ENCODE measurements at places on chromosomes 16 and 17.
A peak's percentile ranks its signal among the peaks of the same experiment; 100 is the strongest.

DNA sequence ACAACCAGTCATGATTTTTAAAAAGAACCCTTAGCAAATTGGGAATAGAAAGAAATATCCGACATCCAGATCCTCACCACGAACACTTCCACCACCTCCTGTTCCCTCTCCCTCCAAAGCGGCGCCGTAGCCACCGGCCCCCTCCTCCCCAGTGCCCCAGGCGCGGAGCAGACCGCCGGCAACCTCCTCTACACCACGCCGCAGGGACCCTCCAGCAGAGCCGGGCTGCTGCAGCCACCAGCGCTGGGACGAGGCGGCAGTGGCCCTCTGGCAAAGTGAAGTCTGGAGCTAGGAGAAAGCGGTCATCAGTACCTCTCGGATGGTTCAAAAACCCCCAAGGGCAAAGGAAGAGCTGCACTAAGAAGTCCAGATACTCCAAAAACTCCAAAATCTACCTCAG, 41.4 kb upstream of the SLFN13 start:
- no peak for DNase-seq

- DNase-seq: no peak
Observed at GRCh38 chr17:36104701-36105181, 1.1 kb downstream of the CCL4 start.

- DNase-seq: no peak
Observed at GRCh38 chr16:75083813-75084212, 32.8 kb downstream of the LDHD start.

DNA sequence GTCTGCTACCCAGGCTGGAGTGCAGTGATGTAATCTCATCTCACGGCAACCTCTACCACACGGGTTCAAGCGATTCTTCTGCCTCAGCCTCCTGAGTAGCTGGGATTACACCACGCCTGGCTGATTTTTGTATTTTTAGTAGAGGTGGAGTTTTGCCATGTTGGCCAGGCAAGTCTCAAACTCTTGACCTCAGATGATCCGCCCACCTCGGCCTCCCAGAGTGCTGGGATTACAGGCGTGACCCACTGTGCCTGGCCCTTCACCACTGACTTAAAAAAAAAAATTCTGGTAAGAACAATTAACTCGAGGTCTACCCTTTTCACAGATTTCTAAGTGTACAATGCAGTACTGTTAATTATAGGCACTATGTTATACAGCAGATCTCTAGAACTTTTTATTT, 279.4 kb downstream of the PARN start:
- no peak for DNase-seq

- DNase-seq: no peak
Observed at GRCh38 chr16:77213542-77214106, 14.4 kb downstream of the SYCE1L start.

GRCh38 chr16:28217326-28217725, 5.6 kb upstream of the XPO6 start:
- no peak for DNase-seq

- no peak for DNase-seq
Observed at GRCh38 chr17:75834928-75835653, 9.1 kb downstream of the UNC13D start.

DNA sequence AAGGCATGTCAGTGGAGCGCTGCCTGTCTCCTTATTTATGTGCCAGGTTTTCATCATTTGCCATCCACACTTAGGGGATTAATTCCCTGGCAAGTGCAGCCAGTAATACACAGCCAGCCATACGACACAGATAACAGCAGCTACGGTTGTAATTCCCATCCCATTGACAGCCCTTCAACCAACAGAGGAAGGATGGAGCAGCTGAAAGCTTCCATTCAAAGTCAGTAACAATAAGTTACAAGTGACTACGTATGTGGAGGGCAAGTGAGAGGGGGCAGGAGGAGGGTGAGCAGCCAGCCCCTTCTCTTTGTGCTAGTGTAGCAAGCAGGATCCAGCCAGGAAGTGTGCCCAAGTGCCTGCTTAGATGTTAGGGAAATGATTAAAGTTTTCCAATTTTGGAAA, 53.8 kb upstream of the LYRM9 start:
- no peak for DNase-seq

DNA sequence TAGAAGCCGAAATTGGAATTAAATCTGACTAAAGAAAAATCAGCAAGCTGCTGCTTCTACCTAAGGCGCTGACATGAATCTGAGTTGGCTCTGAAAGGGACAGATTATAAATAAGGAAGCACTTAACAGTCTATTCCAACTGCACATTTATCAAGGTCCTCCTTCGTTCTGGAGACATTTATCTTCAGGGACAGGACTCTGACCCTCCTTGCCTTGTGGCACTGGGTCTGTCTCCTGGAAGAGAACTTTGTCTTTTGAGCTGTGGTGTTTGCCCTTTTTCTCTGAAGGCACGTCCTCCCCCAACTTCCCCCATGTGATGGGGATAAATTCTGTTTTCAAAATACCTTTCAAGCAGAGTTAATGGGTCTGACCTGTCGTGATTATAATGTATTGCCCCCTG, 47.0 kb upstream of the MARCHF10 start:
- no peak for DNase-seq

DNA sequence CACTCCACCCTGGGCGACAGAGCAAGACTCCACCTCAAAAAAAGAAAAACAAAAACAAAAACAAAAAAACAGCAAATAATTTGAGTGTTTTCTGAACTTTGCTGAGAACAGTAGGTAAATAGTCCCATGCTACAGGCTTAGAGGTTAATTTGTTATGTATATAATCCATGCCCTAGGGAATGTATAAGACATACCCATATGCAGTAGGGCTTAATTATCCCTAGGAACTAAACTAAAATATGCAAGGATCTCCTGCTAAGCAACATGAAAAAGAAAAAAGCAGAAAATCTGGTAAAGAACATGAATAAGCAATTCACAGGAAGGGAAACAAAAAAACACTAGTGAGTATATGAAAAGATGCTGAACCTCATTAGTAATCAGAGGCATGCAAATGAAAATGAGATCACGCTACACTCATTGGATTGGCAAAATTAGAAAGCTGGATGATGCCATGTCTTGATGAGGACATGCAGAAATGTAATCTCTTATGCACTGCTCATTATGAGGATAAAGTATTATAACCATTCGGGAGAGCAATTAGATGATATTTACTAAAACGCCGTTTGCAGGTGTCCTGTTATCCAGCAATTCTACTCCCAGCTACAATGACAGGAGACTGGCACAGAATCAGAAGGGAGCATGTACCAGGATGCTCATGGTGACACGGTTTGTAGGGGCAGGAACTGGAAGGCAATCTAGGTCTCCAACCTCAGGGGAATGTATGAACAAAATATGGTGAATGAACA, 5.6 kb downstream of the KCTD13 start:
- DNase-seq: no peak

DNA sequence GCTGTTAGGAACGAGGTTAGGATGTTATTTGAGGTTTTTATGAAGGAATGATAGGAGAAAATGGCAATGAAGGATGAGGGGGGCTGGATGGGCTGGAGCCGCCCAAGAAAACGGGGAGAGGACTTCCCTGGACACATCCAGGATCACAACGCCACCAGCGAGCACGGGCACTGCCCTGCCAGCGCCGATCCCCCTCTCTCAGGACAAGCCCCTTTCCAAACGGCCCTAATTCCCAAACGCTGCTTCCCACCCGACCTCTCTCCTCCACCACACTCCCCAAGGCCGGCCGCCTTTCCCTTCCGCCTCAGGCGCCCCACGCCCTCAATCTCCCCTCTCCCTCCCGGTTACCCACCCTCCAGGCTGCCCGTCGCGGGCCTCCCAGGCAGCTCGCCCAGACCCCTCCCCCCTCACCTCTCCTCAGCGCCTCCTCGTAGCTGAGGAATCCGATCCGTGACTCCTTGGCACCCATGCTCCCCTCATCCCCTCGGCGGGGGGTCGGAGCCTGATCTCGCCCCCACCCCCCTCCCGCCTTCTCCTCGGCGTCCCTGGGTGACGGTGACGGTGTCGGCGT, 377 bp downstream of the USP32 start:
- no peak for DNase-seq

GRCh38 chr17:78934681-78935418, 9.7 kb upstream of the TIMP2 start:
- DNase-seq: no peak

DNA sequence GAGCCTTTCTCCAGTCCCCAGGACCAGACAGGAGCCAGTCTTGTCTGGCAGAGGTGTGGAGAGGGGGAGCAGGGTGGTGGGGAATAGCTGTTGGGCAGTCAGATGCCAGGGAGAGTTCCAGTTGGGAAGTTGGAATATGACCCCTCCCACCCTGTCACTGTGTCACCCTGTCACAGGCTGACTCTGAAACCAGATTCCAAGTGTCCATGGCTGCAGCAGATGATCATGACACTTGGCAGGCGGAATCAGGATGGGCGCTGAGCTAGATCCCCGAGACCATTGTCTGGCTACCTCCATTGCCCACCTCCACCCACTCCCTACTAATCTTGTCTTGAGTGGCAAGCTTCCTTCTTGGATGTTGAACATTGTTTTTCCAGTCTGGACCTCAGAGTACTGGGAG, 9.2 kb upstream of the NFATC3 start:
- no peak for DNase-seq

GRCh38 chr17:76481071-76481655, 13.8 kb downstream of the AANAT start:
- DNase-seq: no peak

- peak; percentile 74 for DNase-seq
Observed at GRCh38 chr17:80220054-80220735, at the start of the genes SGSH and SLC26A11. Gene SGSH, minus strand, starts transcription at chr17:80220333. Its CDS starts 20 bp downstream, at chr17:80220313. Gene SLC26A11, plus strand, starts transcription at chr17:80220427. Its CDS starts 1,134 bp downstream, at chr17:80221561.

- no peak for DNase-seq
Observed at GRCh38 chr16:85899444-85899843, 482 bp downstream of the IRF8 start.

DNA sequence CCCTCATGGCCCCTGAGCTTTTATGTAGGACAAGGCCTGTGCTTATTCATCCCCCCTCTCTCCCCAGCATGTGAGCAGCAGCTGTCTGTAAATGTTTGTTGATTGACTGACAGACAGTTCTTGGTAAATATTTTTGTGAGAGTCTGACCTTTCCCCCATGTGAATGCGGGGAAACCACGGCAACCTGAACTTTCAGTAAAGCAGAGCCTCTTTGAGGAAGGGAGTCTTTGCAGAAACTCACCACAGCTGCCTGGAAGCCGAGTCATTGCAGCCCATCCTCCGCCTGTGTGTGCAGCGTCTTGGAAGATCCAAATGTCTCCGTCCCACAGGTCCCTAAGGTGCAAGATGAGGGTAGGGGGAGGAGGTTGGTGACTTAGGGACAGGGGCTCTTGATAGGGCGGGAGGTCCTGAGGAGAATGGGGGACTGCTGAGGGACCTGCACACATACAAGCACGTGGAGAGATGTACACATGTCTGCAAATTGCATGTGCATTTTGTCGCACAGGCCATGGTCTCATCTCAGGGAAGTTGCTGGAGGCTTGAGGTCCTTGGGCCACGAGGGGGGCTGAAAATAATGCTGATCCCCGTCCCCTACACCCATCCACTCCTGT, 23.0 kb upstream of the IL21R start:
- peak; percentile 51 for DNase-seq

DNA sequence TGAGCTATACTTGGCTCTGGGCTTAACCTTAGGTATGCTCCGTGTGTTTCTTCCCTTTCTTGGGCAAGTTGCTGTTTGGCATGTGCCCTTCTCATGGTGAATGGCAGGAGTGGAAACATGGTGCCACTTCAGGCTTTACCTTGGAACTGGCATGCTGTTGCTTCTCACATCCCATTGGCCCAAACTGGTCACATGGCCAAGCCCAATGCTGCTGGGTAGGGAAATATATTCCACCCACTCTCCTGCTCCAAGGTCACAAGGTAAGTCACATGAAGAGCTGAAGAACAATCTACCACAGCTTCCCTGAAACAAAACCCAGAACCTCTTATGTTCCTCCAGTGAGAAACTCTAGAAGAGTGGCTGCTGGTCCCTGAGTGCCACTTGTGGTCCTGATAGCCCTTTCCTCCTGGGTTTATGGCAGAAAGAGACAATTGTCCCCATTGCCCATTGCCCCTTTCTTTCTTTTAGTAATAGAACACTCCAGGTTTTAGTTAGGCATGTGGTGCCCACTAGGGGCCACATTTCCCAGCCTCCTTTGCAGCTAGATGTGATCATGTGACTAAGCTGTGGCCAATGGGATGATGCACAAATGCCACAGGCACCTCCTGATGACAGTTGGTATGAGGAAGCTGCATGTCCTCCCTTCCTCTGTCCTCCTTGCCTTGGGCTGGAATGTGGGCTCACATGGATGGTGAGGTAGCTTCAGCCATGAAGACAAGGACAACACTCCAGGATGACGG, 50.3 kb downstream of the MEOX1 start:
- no peak for DNase-seq

DNA sequence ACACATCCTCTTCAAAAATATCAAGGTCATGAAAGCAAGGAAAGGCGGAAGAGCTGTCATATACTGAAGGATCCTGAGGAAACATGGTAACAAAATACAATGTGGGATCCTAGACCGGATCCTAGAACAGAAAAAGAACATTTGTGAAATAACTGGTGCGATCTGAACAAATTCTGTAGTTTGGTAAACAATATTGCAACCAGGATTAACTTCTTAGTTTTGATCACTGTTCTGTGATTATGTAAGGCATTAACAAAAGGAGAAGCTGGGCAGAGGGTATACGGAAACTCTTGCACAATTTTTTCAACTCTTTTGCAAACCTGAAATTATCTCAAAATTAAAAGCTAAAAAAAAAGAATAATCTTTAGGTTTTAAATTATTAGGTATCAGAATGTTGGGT, 109.7 kb downstream of the TRIM37 start:
- DNase-seq: no peak

- DNase-seq: no peak
Observed at GRCh38 chr17:19433727-19434340, 22.8 kb downstream of the RNF112 start.

GRCh38 chr16:66324815-66325515, 41.5 kb upstream of the CDH5 start:
- DNase-seq: no peak

- no peak for DNase-seq
Observed at GRCh38 chr17:283911-284675, 68.5 kb downstream of the RPH3AL start.

- peak; percentile 53 for DNase-seq
Observed at GRCh38 chr17:80861892-80862291, 129.7 kb upstream of the CHMP6 start.
